ENCODE measurements at places on chromosomes 12 and 14.

- H3K4me1 ChIP-seq, result no peaks in the 10 kb centered on the region
- DNase-seq, result no peak
- H3K4me3 ChIP-seq, result no peak overlapping the region
- H3K36me3 ChIP-seq, result no peaks in the 10 kb centered on the region
- H3K27ac ChIP-seq, result no peak overlapping the region
Measured at GRCh38 chr14:33510063-33510481, 440.8 kb downstream of the EGLN3 start.

GRCh38 chr14:24483604-24484252, 24.3 kb downstream of the CMA1 start:
- no peak overlapping the region for H3K4me3 ChIP-seq
- H3K36me3 ChIP-seq, result no peaks in the 10 kb centered on the region
- H3K27me3 ChIP-seq, result no peaks in the 10 kb centered on the region

- no peak overlapping the region for H3K4me3 ChIP-seq
- no peaks in the 10 kb centered on the region for H3K27me3 ChIP-seq
- DNase-seq, result no peak
- H3K4me1 ChIP-seq, result peaks cover under 1% of the 10 kb centered on the region
- H3K27ac ChIP-seq, result no peak overlapping the region
Measured at GRCh38 chr12:104183443-104183842, 32.1 kb upstream of the TXNRD1 start.

- H3K36me3 ChIP-seq, result no peaks in the 10 kb centered on the region
- no peak overlapping the region for H3K27ac ChIP-seq
- no peaks in the 10 kb centered on the region for H3K27me3 ChIP-seq
- H3K4me3 ChIP-seq, result no peak overlapping the region
- H3K4me1 ChIP-seq, result peaks cover 3% of the 10 kb centered on the region
Measured at GRCh38 chr14:52961060-52961639, 10.3 kb upstream of the FERMT2 start.

GRCh38 chr12:14849661-14850060, 6.3 kb upstream of the ART4 start:
- H3K27ac ChIP-seq, result peak overlapping the region; percentile 50
- DNase-seq, result no peak
- H3K4me1 ChIP-seq, result peaks cover 22% of the 10 kb centered on the region

Measured in testis (tissue), 5 donors.